ENCODE measurements at places on chromosomes 6 and 20.
A peak's percentile ranks its signal among the peaks of the same experiment; 100 is the strongest.

DNA sequence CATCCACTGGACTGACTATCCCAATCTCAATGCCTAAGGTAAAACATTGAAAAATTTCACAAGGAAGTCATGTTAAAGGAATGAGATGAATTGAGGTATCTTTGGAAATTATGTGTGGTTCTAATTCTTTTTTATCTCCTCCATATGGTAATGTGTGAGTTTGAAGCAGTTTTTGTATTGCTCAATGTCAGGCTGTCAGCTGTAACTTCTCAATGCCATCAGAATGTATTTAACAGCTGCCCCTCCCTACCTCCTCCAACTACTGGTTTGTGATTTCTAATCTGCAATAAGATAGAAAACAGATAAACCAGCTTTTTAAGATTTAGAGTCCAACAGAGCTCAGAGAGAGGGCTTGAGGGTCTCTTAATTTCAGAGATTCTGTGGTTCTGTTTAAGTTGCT, 1005.8 kb upstream of the ADGRB3 start:
- DNase-seq = no peak

GRCh38 chr20:25011261-25011660, 18.7 kb upstream of the APMAP start:
- no peak for DNase-seq

DNA sequence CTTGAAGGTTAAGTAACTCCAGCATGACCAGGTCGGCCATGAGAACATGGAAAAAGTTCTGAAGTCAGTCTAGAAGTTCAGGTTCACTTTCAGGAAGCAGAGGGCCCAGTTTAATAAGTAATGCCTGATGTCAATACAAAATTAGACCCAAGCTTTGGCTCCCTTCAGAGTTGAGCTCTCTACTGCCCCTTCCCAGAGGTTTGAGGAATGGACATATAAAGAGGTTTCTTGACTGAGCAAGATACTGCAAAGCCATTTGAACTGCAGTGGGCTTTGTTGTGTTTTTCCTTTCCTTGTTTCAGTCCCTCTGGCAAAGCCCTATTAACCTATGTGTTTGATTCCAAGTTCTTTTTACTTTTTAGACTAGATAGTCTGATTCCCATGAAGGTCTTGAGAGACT, 97.8 kb upstream of the PREP start:
- no peak for DNase-seq

DNA sequence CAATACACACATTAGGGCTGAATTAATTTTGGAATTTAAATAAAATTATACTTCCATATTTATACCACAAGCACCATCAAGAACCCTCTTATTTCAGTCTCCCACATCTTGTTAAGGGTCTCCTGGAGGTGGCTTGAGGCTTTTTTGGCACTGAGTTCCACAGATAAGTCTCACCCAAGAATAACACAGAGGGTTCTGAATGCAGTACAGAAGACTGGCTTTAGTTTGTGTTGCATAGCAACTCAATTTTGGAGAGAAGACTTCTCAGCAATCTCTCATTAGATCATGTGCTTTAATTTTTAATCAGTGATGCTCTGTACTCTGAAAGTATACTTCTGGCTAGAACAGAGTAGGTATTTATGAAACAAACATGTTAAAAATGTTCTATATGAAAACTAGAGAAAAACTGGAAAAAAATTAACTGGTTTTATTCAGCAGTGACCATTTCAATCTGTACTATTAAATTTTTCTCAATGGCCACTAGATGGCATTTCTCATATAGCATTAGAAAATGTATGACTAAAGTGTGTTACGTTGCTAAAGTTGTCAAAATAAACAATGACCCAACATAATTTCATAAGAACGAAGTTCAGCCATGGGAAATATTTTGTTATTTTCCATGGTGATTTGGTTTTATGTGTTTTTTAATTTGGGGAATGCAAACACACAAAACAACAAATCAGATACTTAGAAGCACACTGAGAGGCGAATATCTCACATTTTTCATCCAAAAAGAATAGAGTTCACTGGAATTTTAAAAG, 32.7 kb upstream of the MAP7 start:
- DNase-seq = peak; percentile 56

GRCh38 chr6:144820270-144820669, 535.1 kb downstream of the UTRN start:
- no peak for DNase-seq

DNA sequence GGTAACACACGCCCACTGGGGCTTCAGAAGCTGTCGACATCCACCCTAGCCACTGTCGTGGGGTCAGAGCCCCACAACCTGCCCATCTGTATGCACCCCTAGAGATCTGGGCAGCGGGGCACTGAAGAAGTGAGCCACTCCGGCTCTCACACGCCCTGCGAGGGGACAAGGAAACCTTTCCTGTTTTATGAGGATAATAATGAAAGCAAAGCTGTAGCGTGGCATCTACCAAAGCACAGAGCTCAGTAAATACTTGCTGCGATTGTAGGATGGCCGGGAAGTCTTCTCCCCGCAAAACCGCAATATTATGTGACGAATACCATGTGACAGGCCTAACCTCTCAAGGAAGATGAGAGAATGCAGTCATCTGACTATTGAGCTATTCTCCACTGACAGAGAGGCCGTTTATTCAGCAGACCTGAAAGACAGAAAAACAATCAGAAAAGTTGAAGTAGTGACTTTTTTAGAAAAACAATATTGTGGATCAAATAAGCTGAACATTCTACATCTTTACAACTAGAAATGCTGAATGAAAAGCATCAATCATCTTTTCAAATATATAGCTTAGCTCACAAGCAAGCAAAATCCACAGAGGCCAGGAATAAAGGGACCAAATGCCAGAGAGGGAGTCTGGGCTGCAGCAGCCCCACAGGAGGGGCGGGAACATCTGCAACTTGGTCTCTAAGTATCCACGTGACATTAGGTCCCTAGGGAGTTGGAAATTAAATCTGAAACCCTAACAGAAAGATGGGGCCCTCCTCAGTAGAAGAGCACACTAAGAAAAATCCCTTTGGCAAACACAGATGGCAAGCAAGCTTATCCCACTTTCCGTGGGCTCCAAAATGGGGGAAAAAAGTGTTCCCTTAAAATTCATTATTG, 207.8 kb downstream of the TTLL2 start:
- no peak for DNase-seq

DNA sequence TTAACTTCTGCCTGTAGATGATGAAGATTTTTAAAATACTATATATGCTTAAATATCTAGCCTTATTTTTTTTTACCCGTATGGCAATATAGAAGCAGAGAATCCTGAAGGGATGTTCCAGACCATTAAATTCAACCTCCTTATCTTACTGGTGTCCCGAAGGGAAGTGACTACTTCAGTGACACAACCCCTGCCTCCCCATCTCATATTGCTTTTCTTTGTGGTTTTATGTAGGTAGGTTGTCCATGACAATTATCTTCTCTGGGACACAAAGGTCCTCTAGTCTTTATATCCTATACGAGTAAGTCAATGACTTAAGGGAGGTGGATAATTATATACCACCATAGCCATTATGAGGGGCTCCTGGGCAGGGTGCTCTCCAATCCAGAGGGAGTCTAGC, 57.4 kb upstream of the EMILIN3 start:
- no peak for DNase-seq

DNA sequence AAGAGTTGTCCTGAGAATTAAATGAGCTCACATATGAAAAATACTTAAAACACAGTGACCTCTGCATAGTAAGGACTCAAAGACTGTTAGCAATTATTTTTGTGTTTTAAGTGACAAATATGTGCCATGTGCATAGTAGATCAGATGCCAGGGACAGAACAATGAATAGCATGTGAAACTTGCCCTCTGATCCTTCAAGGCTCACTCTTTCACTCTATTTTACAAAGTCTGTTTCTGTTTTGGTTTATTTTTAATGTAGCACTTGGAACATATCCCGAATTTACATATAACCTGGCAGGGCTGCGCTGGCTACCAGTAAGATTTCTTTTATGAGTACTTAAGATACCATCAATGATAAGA, 135.5 kb upstream of the TNFAIP3 start:
- DNase-seq = no peak

DNA sequence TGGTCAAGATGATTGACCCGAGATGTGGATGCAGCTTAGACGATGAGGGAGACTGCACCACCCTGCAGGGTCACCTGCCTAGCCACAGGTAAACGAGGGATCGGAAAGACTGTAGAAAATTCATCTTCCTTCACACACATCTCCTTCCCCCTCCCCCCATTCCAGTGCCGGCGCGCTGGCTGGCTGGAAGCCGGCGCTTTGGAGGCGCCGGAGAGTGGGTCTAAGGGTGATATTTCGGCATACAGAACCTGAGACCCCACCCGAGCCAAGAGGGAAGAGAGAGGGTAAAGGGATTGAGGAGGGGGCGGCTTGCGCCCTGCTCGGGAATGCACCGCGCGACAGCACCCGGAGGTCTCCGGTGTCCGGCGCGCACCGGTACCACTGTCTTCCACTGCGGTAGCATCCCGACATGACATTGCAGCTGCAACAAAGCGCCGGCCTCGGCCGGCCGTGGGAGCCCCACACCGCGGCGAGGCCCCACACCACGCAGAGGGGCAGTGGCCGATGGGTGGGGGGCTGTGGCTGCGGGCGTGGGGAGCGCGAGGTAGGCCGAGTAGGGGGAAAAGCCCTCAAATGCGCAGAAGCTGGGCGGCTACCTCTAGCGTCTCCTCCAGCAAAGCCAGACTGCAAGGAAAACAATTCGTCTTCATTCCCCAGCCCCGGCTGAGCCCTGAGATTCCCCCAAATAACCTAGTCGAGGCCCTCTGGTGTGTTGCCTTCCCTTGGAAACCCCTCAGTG, 984 bp downstream of the TNFRSF21 start:
- peak; percentile 27 for DNase-seq

DNA sequence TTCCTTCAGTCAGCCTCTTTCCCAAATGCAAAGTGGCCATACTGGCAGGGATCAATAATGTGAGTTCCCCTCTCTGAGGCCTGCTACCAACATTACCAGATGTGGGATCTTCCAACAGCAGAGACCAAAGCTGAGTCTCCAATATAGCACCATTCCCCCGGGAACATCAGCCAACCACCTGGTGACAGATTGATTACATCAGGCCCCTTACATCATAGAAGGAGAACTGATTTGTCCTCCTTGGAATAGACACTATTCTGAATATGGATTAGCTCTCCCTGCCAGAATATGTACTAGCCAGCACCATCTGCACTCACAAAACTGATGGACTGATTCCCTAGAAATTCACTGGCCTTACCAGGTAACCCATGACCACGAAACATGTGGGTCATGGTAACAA, 61.9 kb upstream of the CARMIL1 start:
- DNase-seq = no peak

GRCh38 chr6:165566088-165566828, 96.8 kb downstream of the PDE10A start:
- DNase-seq = no peak

DNA sequence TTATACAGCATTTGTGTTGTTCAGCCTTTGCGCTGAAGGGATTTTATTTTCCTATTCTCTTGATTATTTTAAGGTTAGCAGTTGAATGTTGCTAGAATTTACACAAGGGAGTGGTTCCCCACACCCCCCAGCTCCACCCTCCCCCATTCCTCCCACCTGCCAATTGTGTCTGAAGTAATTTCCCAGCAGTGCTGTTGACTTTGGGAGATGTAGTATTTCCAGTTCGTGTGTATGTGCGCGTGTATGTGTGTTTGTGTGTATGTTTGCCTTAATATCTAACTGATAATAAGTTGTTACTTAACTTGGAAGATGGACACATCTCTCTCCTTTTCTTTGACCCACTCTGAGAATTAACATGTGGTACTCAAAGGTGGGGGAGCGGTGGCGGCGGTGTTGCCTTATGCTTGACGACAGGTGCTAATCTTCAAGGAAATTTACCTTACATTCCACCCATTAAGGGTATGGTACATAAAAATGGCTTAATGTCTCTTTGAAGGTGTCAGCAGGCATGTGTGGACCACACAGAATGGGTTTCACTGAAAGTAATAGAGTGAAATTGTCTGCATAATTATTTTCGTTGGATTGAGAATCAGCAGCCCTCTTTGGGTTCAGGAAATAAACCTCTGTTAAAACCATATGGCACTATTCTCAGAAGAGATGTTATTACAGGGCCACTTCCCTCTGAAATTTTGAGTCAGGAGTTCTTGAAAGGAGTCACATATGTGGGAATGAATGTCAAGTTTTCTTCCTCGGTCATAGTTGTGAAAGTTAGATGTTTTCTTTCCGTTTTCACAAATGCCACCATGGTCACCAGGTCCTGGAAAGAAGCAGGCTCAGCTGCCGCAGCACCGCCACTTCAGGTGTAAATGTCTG, 95.6 kb upstream of the SUPT3H start:
- DNase-seq = no peak

DNA sequence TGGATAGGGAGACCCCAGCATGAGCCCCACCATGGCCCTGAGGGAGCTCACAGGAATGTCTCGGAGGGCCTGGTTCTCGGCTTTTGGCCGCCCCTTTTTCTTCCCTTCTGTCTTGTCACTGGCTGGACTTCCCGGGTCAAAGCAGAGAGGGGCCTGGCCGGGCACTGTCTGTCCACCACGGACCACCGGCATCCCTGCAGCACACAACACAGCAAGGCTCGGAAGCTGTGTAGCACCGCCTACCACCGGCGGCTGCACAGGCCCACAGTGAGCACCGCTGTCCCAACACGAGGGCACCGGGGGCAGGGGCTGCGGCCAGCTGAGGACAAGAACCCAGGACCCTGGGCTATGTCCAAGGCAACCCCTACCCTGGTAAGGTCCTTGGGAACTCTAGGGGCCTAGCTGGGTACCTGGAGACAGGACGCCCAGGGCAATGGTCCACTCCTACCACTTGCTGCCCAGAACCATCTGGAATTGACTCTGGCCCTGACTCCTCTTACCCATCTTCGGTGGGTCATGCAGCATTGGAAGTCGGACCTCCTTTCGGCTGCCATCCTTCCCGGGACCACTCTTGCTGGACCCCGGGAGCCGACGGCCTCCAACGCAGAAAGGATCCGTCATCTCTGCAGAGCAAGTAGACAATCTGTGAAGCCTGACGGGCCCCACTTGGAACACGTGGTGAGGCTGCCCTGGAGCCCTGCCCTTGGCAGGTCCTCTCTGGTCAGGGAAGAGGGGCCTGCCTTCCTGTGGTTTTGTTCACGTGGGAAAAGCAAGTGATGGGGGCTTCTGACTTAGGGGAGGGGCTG, 2.2 kb downstream of the ZNF512B start:
- no peak for DNase-seq

DNA sequence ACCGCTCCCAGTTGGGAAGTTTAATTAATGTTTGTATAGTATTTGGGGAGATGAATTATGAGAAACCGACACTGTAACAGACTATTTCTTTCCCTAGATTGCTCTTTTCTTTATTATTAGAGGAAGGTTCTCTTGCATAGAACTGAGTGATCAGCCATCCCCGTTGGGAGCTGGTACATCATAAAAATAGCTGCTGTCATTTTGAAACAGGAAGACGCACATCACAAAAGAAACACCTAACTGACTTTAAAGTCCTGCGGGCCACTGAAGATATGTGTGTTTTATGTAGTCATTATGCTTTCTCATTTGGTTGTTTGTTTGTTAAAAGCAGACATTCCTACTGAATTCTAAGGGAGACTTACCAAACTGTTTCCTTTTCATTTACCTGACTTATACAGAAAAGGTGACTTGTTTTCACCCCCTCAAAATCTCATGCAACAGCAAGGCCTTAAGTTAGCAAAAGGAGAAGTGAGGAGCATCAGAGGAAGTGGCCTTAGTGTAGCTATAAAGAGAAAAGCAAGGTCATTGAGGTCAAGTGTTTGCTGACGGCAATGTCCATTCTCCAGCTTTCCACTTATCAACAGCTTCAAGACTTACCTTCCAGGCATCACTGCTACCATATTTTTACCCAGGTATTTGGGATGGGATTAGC, 91.0 kb downstream of the PKHD1 start:
- no peak for DNase-seq
